NCI-H526 (cell line): ENCODE measurements at places on chromosomes 11 and 22.

DNA sequence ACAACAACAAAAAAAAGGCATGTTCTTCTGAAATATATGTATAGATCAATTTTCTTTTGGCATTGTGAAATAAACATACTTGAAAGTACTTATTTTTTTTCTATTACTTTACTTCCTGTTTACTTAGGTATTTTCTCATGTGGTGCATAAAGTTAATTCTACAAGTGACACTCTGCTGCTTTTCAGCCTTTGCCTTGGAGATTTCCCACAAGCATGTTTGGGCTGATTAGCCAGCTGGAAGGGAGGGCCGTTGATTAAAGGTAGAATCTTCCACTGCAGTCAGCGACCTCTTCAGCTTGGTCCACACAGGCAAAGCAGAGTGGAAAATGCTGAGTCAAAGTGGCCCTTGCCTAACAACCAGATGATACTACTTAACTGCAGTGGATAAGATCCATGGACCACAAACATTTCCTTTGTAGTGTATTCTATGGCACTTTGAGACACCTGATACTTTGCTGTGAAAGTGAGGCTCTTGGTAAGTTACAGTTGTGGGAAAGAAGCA is 176.0 kb downstream of the ARHGAP42 start:
- peak; percentile 27 for DNase-seq

DNA sequence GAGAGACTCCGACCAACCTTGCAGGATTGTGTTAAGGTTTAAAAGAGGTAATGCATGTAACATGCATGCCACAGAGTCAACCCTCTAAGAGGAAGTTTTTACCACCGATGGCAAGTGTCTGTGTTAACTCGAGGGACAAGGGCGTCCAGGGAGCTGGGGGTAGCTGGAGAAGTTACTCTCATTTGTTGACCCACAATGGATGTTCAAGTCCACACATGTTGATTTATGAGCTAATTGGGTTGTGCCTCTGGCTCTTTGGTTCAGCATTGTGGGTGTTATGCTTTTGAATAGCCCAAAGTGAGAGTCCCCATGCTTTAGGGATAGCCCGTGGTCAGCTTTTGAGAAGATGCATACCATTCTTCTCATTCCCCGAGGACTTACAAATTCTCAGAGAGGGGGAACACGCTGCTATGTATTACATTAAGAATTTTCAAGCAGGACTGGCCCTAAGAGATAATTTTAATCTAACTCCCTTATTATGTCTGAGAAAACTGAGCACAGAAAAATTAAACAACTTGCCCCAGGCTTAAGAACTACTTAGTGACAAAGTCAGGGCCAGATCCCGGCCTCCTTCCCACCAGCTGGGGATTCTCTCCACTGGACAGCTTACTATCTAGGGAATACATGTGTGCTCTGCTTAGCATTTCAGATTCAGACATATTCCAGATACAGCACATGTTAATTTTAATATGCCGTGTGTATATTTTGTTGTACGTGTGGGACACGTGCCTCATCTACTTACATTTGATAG is 5.2 kb upstream of the PLET1 start:
- no peak for DNase-seq

DNA sequence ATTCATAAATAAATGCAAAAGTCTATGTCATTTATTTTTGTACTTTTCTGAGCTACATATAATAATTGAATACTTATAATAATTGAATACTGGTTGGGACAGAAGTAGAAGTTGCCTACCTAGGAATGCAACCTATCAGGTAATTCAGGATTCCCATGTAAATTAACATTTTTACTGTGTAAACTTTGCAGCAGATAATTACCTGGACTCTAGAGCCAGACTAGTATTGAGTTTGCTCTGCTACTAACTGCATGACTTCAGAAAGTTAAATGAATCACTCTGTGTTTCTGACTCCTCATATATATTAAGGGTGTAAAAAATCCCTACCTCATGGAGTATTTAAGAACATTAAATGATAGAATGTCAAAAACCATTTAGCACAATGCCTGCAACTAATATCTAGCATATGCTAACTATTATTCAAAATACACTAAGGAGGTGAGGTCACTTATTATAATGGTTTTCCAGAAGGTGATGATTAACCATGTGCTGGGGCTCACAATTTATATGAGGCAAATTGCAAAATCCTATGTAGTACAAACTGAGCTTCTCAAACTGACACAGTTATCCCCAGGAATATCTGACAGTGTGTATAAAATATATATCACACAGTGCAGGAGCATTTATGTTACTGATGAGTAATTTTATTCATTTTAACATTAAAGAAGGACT is 138.1 kb upstream of the ANO3 start:
- peak; percentile 82 for DNase-seq

DNA sequence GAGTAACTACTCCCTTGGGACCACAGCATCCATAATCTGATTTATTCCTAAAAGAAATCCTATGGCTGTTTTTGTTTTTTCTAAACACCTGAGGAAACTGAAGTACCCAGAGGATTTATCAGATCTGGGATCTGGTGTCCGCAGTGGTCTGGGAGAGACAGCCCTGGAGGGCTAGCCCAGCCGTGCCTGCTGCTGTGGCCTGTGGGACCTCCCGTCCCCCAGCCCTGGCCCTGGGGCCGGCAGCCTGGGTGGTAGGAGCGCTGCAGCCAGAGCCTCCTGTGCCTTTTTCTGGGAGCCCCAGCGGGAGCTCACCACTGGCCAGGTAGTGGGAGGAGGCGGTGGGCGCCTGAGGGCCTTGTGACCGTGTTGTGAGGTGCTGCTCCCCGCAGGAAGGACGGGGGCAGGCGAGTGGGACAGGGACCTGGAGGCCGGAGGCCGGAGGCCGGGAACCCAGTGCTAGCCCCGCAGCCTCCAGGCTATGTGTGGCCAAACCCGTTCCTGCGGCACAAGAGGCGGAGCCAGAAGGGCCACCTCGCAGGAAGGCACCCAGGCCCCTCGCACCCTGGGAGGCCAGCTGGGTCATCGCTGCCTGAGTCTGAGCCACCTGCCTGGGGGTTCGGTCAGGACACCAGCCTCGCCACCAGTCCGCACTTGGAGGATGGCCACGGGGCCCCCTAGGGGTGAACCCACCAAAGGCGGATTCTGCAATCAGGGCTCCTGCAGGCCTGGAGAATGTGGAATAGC is 18.2 kb upstream of the C11orf96 start:
- no peak for DNase-seq

GRCh38 chr11:10394229-10395101 is 60.6 kb upstream of the AMPD3 start:
- no peak for DNase-seq

DNA sequence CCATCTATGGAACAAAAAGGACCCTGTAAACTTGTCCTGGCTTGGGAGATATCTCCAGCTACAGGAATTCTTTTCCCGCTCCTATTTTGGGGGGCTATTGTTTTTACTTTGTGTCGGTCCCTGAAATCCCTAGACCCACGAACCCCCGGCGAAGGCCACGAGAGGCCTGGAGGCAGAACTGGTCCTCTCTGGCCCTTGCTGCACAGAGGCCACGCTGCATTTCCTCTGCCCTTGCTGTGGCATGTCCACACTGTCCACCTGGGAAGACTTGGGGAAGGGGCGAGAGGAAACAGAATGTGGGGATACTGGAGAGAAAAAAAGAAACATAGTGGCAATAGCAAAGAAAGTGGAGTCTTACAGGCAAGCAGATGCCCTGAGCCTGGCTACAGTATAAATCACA is 2.3 kb upstream of the ANO1 start:
- DNase-seq = no peak

- peak; percentile 38 for DNase-seq
Observed at GRCh38 chr22:41237707-41238569, 2.8 kb downstream of the CHADL start.

DNA sequence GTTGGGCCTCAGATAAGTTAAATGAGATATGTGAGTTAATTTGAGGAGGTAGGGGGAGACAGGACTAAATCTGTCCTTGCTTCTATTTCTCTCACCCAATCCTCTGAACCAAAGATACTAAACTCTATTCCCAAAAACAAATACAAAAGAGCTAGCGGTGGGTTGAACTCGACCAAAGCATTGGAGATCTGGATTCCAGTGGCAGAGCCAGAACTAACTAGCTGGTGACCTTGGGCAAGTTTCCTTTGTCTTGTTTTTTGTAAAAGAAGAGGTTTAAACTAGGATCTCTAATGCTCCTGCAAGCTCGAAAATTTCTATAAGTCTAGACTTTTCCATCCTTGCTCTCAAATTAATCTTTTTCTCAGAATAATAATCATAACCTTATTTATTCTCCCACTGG is 1.5 kb downstream of the ME3 start:
- no peak for DNase-seq

- DNase-seq = no peak
Observed at GRCh38 chr22:37289156-37289735, 6.9 kb downstream of the CYTH4 start.

DNA sequence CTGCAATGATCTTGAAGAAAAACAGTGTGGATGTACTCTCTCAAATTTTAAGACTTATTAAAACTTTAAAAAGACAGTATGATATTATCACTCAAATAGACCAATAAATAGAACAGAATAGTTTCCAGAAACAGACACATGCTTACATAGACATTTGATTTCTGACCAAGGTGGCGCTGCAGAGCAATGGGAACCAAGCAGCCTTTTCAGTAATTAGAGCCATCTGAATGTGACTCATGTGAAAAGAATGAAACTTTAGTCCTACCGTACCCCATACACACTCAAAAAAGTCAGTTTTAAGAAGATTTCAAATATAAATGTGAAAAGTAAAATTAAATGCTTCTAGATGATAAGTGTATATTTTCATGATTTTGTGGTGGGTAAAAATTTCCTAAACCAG is 74.2 kb upstream of the MS4A8 start:
- DNase-seq = no peak

- no peak for DNase-seq
Observed at GRCh38 chr11:117188620-117189081, 10.1 kb downstream of the SIDT2 start.

DNA sequence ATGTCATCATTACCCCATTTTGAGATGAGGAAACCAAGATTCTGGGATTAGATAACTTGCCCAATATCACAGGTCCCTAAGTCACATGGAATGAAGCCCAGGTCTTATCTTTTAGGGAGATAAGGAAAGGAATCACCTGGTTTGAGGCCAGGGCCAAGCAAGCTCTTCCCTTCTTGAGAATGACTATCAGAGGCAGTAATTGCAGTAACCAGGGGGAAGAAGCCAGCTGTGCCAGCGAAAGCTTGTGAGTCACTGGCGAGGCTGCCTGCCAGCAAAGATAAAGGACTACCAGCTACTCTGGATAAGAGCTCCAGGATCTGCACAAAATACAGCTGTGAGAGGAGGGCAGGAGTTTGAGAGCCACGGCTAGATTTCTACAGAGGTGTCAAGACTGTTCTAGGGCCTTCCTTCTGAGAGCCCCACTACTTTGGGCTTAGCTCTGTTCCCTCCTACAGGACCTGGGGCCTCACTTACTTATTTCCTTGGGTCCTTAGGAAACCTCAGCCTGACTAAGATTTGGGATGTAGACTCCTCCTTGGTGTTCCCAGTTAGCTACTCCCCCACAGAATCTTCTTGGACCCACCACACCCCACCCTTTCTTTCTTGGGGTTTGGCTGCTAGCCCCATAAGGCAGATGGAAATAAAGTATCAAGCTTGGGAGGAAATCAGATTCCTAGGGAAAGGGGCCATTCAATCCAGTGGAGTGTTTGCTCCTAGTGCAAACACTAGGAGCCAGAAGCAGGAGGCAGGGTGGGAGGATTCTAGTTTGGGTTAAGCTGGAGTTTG is 9.7 kb upstream of the CCKBR start:
- no peak for DNase-seq

- no peak for DNase-seq
Observed at GRCh38 chr22:45682064-45682463, 10.4 kb downstream of the ATXN10 start.

DNA sequence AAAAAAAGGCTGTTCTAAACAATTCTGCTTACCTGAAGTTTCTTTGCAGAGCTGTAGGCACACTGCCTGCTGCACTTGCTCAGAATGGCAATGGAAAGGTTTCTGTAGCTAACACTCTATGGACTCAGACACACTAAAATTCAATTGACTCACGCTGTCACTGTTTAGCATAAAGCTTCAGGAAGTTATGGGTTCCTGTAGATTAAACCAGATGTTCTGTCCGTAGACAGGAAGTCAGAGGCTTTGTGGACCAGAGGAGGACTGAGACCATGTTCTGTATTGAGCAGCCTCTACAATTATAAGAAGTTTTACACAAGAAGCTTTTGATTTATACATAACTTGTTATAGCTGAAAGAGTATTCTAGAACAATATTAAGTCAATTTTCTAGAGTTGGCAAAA is 70.4 kb downstream of the GLYATL1 start:
- no peak for DNase-seq

DNA sequence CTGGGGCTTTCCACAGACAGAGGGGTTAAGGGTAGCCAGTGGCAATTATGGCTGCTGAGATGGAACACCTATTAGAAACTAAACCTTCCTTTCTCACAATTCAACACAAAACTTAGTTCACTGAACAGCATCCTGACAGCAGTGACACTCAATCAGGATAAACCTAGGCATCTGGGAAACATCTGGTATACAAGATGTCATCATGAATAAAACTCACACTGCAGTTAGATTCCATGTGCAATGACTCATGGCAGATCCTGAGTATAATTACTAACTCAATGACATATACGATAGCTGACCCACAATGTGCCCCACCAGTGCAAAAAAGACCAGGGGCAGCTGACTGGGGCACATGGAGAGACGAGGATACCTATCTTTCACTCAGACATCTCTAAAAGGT is 17.7 kb downstream of the RBFOX2 start:
- no peak for DNase-seq

- no peak for DNase-seq
Observed at GRCh38 chr11:69657911-69658625, 17.1 kb downstream of the LTO1 start.

- DNase-seq = no peak
Observed at GRCh38 chr11:126133901-126134300, 71.2 kb upstream of the CDON start.

DNA sequence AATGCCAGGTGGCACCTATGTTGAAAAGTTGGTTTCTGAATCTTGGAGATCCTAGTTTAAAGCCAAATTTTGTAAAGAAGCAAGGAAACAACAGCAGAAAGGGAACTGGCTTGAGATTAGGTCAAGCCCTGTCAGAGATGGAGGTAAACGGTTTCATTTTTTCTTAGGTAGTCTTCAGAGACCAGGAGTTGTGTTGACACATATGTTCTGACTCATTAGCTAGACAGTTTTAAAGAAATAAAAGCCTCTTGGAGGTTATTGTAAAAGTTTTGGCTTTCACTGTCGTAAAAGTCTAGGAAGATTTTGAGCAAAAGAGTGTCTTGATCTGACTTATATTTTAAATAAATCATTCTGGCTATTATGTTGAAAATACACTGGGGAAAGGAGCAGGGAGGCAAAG is 151.5 kb upstream of the CTSC start:
- no peak for DNase-seq

GRCh38 chr11:46361283-46362155 is 14.3 kb downstream of the DGKZ start:
- DNase-seq = peak; percentile 99

DNA sequence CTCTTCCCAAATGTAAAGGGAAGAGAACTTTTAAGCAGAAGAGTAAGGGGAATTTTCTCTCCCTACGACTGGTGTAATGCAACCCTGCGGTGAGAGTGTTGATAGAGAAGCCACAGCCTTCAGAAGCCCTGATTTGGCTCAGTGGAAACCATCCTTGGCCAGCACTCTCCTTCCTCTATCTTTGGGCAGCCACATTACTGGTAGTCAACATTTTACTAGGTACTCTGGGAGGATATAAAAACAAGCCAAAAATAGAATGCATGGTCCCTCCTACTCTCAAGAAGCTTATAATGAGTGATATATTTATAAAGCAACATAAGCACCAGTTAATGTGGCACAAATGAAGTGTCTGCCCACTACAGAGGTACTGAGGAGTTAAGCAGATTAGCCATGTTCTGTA is 201.8 kb upstream of the NCAM1 start:
- no peak for DNase-seq

- DNase-seq = no peak
Observed at GRCh38 chr11:70301191-70301590, 30.7 kb downstream of the PPFIA1 start.
